ENCODE measurements at places on chromosomes 11 and 22. TPM values are rescaled to one million over a fixed set of nuclear protein-coding genes. Genes with fewer than 3 reads are reported as not detected.

GRCh38 chr11:35293035-35293434 lies 126.3 kb downstream of the SLC1A2 start:
- DNase-seq: no peak

The NCAM1 gene
- 1.1 TPM for total RNA-seq

GRCh38 chr11:73322382-73323306 lies 14.6 kb downstream of the ARHGEF17 start:
- DNase-seq: no peak

DNA sequence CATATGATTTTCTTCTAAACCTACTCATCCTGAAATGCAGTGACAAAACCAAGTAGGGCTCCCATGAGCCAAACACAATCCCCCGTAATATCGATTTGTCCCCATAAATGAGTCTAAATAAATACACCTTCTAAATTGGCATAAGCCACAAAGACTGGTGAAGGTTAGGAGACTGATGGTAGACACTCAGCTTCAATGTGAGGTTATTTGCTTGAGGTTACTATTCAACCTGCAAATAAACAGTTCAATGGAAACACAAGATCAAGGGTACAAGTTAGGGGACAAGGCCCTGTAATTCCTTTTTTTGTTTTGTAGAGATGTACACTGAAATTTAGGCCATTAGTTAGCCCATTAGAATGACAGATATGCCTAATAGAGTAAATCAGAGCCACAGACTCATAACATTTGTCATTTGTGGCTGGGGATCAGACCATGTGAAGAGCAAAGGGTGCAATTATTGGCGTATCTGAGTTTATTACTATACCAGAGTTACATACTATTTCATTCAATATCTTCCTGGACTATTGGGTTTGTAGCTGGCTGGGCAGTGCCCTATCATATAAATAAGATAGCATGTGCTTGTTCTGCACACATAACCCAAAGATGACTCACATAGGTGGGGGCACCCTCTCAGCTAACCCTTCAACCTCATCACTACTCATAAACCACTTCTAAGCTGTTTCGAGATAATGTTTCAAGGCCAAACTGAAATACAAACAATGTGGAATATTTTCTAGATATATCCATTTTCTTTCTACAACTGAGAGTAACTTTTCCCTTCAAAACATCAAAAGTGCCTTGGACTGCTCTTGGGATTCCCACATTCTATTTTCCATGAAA lies 695.3 kb downstream of the KCNA4 start:
- DNase-seq: peak; percentile 7

The SOX6 gene
- total RNA-seq: 24.0 TPM

- DNase-seq: peak; percentile 39
Observed at GRCh38 chr11:43021466-43021865, 290.3 kb upstream of the API5 start.

The SMC1B gene
- 5.3 TPM for total RNA-seq

- no peak for DNase-seq
Observed at GRCh38 chr22:41353862-41354575, 27.7 kb upstream of the TEF start.

DNA sequence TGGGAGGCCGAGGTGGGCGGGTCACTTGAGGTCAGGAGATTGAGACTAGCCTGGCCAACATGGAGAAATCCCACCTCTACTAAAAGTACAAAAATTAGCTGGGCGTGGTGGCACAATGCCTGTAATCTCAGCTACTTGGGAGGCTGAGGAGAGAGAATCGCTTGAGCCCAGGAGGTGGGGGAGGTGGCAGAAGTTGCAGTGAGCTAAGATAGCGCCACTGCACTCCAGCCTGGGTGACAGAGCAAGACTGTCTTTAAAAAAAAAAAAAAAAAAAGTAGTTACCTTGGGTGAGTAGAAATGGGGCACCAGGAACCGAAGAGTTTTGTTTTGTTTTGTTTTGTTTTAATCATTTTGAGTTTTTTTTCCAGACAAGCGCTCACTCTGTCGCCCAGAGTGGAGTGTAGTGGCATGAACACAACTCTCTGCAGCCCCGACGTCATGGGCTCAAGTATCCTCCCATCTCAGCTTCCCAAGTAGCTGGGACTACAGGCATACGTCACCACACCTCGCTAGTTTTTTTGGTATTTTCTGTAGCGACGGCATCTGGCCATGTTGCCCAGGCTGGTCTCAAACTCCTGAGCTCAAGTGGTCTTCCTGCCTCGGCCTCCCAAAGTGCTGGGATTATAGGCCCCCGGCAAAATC lies 15.8 kb downstream of the THAP12 start:
- no peak for DNase-seq

- DNase-seq: no peak
Observed at GRCh38 chr11:120068114-120068573, 69.8 kb downstream of the TRIM29 start.

The TMEM135 gene
- 88.6 TPM for total RNA-seq

- no peak for DNase-seq
Observed at GRCh38 chr11:7673724-7674434, 579 bp upstream of the CYB5R2 start.

DNA sequence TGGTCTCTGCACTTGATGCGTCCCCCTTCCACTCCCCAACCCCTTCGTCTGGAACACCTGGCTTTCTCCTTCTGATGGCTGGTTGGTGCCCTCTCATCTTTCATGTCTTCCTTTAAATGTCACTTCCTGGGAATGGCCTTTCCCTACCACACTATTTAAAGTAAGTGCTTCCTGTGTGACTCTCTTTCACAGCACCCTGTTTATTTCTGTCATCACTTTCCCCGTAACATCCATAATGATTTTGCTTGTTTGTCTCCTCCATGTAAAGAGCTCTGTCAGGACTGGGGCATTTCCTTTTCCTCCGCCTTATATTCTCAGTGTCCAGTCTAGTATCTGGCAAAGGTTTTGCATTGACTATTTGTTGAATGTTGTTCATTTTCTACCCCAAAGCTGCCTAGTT lies 143.0 kb downstream of the DBX1 start:
- no peak for DNase-seq

- DNase-seq: no peak
Observed at GRCh38 chr11:70209391-70209912, 6.4 kb downstream of the FADD start.

The ARFIP2 gene
- 100 TPM for total RNA-seq

All from Caco-2 (cell line).